Activated CD4-positive, alpha-beta T cell treated with anti-CD3 and anti-CD28 coated beads, Interleukin-2, Interleukin-6, amounts not matched to agents 100 ng/mL and 50 ng/mL, durations not matched to agents 16 hours and 8 hours (primary cell): ENCODE measurements at places on chromosomes 4 and X.

DNA sequence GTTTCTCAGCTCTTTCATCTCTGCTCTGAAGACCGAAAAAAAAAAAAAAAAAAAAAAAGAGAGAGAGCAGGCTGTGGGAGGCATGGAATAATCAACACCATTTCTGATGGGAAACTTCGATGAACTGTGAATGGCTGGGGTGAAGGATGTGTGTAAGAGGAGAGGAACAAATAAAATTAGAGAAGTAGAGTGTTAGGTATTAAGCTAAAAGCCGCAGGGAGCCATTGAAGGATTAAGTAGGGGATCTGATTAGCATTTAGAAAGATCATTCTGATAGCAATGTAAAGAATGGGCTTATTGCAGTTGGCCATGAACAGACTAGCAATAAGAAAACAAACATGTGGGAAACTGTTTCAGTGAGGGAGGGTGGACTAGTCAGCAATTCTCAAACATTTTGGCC is 33.6 kb upstream of the JADE1 start:
- DNase-seq = no peak

DNA sequence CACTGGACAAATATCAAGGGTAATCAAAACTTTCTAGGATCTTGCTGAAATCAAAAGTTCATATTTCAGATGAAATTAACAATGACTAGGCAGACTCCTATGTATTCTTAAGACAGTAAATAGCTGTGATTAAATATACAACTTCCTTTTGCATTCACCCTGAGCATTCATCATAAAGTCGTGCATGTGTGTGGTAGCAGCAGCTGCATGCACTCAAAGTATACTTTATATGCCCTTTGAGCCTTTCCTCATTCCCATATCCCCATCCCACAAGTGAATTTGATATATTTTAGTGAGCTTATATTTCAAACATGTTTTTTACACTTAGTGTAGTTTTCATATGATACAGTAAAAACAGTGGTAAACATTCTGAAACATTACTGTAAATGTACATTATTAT is 959.0 kb downstream of the C4orf33 start:
- DNase-seq = no peak

DNA sequence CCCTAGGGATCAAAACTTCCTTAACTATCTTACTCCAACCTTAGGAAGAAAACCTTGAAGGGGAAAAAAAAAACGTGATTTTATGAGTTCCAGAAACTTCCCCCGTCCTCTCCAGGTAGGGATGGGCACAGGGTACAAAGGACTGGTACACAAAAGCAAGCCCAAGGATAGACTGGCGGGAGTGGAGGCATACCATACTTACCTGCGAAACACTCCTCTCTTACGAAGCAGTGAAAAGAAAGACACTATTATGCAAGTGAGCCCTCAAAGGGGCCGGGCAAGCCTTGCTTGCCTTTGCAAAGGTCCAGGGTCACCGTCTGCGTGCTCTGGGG is 651 bp downstream of the TSPAN6 start:
- DNase-seq = no peak

GRCh38 chr4:10981576-10981975 is 297.0 kb upstream of the CLNK start:
- DNase-seq = no peak

DNA sequence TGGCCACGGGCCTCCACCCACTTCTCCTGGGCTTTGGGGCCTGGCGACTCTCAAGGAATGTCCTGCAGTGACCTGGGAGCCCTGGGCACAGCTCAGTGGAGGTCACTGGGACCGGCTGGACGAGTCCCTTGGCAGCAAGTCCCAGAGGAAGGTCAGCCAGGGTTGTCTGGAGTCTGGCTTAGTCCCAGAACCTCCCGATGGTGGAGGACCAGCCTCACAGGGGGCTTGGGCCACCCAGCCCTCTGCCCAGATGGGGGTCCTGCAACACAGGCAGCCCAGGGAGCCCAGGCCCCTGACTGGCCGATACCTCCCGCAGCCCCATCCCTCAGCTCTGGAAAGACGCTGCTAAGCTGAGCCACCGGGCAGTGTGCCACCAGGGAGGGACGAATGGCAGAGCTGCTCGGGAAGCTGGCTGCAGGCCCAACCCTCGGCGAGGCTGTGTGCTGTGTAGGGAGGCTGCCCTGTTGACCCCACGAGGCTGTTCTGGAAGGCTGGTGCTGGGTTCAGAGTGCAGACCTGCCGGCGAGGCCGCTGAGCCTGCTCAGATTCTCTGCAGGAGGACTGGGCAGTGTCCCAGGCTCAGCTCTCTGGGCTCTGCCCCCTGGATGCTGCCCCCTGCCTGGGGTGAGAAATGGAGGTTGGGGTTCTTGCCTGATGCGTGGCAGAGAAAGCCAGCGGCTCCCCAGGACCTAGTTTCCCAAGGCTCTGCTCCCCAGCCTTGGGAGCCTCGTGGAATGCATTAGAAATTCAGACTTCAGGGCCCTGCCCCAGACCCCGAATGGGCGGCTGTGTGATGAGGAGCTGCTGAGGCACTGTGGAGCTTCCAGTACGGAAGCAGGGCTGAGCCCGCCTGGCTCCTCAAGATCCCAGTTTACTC is 61.7 kb downstream of the ADRA2C start:
- DNase-seq = no peak

- DNase-seq = no peak
Measured at GRCh38 chrX:16333453-16333852, 166.2 kb downstream of the MAGEB17 start.

- DNase-seq = no peak
Measured at GRCh38 chrX:20965270-20966044, 408.8 kb upstream of the CNKSR2 start.

- peak; percentile 29 for DNase-seq
Measured at GRCh38 chr4:85370400-85371032, 104.4 kb upstream of the ARHGAP24 start.
